T-helper 17 cell (primary cell): ENCODE measurements at places on chromosomes 1 and 21.

DNA sequence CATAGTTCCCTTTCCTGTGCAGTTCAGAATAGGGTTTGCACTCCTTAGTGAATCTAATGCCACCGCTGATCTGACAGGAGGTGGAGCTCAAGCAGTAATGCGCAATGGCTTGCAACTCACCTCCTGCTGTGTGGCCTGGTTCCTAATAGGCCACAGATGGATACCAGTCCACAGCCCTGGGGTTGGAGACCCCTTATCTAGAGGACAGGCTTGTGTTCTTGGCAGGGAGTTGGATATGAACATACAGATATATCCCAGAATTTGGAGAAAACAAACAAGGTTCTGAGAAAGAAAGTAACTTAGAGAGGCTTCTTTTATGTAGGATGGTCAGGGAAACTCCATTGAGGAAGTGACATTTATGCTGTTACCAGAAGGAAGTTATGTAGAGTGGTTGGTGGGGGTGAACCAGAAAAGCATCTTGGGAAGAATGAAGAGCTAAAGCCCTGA lies 5.1 kb upstream of the PTPRC start:
- peak overlapping the region; percentile 85 for H3K27ac ChIP-seq
- peaks cover 48% of the 10 kb centered on the region for H3K4me1 ChIP-seq
- no peaks in the 10 kb centered on the region for H3K27me3 ChIP-seq
- peaks cover 7% of the 10 kb centered on the region for H3K36me3 ChIP-seq

- H3K27ac ChIP-seq, result no peak overlapping the region
- H3K4me1 ChIP-seq, result no peaks in the 10 kb centered on the region
- no peak for DNase-seq
- H3K36me3 ChIP-seq, result no peaks in the 10 kb centered on the region
Measured at GRCh38 chr1:207946756-207947155, 35.8 kb upstream of the CD34 start.

- H3K4me3 ChIP-seq, result peak overlapping the region; percentile 82
- peaks cover 55% of the 10 kb centered on the region for H3K4me1 ChIP-seq
- H3K27ac ChIP-seq, result peak overlapping the region; percentile 93
Measured at GRCh38 chr1:207873055-207873890, 37.7 kb downstream of the CD34 start.

DNA sequence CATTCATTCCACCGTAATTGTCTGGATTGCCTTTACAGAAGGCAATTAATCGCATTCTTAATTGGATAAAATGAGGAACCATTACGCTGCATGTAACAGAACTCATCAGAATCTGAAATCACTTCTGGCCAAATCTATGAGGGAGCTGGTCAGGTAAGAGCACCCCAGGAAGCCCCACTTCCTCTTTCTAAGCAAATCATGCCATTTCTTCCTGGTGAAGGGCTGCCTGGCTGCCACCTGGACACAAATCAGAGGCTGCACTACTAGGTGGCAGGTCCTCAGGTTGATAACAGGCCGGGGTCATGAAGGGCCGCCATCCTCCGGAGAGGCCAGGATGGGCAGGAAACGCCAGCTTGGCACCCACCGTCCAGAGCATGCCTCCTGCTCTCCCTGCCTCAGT lies 73.7 kb downstream of the CAPZB start:
- H3K4me1 ChIP-seq, result peaks cover 44% of the 10 kb centered on the region
- H3K36me3 ChIP-seq, result no peaks in the 10 kb centered on the region
- H3K27me3 ChIP-seq, result no peaks in the 10 kb centered on the region
- no peak overlapping the region for H3K4me3 ChIP-seq
- H3K27ac ChIP-seq, result peak overlapping the region; percentile 81

- no peak for DNase-seq
- H3K27me3 ChIP-seq, result peaks cover 26% of the 10 kb centered on the region
- peaks cover 4% of the 10 kb centered on the region for H3K36me3 ChIP-seq
- H3K4me1 ChIP-seq, result peaks cover 6% of the 10 kb centered on the region
- H3K4me3 ChIP-seq, result no peak overlapping the region
- no peak overlapping the region for H3K27ac ChIP-seq
Measured at GRCh38 chr21:45332415-45332814, 44.7 kb upstream of the POFUT2 start.

DNA sequence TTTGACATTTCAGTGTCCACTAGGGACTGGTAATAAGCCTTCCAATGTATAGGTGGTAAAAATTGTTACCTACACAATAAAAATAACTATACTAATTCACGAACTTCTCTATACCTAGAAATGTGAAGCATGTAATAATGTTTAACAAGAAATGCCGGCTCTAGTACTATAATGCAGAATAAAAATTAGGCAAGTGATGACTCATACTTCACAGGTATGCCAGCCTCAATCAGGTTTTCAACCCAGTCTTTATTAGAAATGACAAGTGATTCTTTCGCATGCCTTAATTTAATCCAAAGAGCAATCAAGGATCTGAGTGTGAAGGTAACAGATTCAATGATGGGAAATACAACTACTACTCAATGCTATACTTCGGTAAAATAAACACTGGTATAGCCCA lies 134.9 kb downstream of the RERE start:
- H3K4me1 ChIP-seq, result peaks cover 15% of the 10 kb centered on the region
- H3K27me3 ChIP-seq, result no peaks in the 10 kb centered on the region
- no peak for DNase-seq
- H3K36me3 ChIP-seq, result no peaks in the 10 kb centered on the region

GRCh38 chr21:38658511-38658910 lies 147.2 kb upstream of the ETS2 start:
- no peak overlapping the region for H3K4me3 ChIP-seq
- H3K27me3 ChIP-seq, result peaks cover 65% of the 10 kb centered on the region
- H3K4me1 ChIP-seq, result peaks cover 3% of the 10 kb centered on the region
- no peak overlapping the region for H3K27ac ChIP-seq
- peaks cover 2% of the 10 kb centered on the region for H3K36me3 ChIP-seq

DNA sequence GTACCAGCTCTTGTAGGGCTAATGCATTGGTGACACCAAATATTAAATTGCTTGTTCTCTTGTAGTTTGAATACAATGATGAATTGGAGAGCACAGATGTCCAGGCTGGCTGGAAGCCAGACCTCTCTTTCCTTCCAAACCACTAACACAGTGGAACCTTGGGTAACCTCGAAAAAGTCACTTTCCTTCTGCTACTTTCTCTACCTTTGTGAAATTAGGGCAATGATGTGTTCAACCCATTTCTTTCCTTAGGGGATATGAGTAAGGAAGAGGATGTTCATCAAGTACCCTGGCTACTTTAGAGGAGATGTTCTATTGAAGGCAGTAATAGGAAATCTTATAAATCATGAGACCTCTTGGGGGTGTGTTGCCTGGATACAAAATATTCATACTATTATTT lies 55.7 kb downstream of the XCL2 start:
- no peak overlapping the region for H3K4me3 ChIP-seq
- no peaks in the 10 kb centered on the region for H3K27me3 ChIP-seq
- H3K27ac ChIP-seq, result no peak overlapping the region
- DNase-seq, result no peak
- peaks cover 19% of the 10 kb centered on the region for H3K4me1 ChIP-seq

- H3K4me3 ChIP-seq, result no peak overlapping the region
- H3K4me1 ChIP-seq, result peaks cover 12% of the 10 kb centered on the region
- H3K36me3 ChIP-seq, result no peaks in the 10 kb centered on the region
- peaks cover 15% of the 10 kb centered on the region for H3K27me3 ChIP-seq
Measured at GRCh38 chr1:229696385-229696784, 70.3 kb downstream of the URB2 start.

- DNase-seq, result no peak
- no peaks in the 10 kb centered on the region for H3K36me3 ChIP-seq
- peaks cover 7% of the 10 kb centered on the region for H3K27me3 ChIP-seq
- H3K4me1 ChIP-seq, result peaks cover 3% of the 10 kb centered on the region
- H3K4me3 ChIP-seq, result no peak overlapping the region
Measured at GRCh38 chr1:14996133-14997050, 157.2 kb upstream of the TMEM51 start.

DNA sequence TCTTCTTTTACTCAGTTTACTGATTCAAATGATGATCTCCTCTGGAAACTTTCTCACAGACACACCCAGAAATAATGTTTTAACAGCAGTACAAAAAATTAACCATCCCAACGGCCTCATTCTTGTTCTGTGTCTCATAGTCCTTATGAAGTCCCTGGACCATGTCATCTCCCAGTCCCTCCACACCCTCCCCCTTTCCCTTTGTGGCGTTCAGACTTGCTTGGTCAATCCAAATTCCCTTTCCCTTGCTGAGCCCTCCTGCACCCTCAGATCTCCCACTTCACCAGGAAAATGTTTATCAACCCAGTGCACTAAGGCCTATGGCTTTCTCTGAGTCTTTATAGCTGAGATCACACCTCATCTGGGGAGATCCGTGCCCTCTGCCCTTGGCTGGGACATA lies 85.9 kb downstream of the CENPF start:
- peaks cover 18% of the 10 kb centered on the region for H3K27me3 ChIP-seq
- no peak for DNase-seq
- H3K4me1 ChIP-seq, result no peaks in the 10 kb centered on the region
- H3K36me3 ChIP-seq, result peaks cover 2% of the 10 kb centered on the region

DNA sequence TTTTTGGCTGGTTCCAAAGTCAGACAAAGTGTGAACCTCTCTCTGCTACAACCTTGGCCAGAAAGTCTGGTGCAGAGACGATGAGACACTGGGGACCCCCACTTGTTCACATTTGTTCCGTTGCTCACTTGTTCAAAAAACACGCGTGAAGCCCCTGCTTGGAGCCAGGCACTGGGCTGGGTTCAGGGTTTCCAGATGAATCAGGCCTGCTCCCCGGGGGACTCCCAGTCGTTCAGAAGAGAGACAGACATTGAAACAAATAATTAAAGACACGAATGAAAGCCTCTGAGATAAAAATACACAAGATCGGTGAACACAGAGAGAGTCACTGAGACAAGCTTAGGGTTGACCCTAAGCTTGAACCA lies 101.5 kb upstream of the RUNX3 start:
- H3K4me3 ChIP-seq, result peak overlapping the region; percentile 10
- no peaks in the 10 kb centered on the region for H3K36me3 ChIP-seq
- peaks cover 51% of the 10 kb centered on the region for H3K4me1 ChIP-seq
- H3K27me3 ChIP-seq, result no peaks in the 10 kb centered on the region
- no peak for DNase-seq

DNA sequence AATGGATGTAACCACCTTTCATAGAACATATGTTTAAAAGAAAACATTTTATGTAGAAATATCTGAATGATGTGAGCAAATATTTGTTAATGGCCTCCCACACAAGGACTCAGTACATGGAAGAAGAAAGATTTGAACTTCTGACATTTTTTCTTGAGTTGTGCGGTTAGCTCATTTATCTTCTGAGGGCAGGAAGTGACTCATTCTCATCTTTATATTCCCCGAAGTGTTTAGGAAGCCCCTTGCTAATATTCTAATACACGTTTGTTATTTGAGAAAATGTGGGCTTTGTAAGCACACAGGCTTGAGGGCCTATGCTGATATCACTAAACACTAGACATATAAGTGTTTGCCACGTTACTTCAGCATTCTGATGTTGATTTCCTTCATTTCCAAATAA lies 392.5 kb upstream of the PTBP2 start:
- no peak for DNase-seq
- no peaks in the 10 kb centered on the region for H3K27me3 ChIP-seq

- H3K27me3 ChIP-seq, result no peaks in the 10 kb centered on the region
- no peak overlapping the region for H3K27ac ChIP-seq
- H3K4me1 ChIP-seq, result peaks cover 4% of the 10 kb centered on the region
- no peak for DNase-seq
- H3K4me3 ChIP-seq, result no peak overlapping the region
- H3K36me3 ChIP-seq, result no peaks in the 10 kb centered on the region
Measured at GRCh38 chr1:59640851-59641250, 173.9 kb upstream of the HOOK1 start.

DNA sequence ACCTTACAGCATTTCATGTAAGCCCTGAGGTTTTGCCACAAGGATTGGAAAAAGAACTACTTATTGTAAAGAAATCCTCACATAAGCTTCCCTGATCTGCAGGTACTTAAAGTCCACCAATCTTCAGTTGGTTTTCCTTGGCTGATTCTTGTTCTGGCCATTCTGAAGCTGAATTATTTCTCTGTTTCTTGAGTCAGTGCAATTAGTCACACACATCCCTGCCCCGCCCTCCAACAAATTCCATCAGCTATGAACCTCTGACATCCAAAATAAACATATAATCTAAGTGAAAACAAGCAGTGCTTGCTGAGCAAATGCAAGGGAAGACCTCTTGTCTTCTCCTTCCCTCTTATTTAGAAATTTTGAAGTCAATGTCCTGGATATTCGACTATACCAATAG lies 8.2 kb upstream of the FNDC7 start:
- H3K4me3 ChIP-seq, result no peak overlapping the region
- peaks cover 38% of the 10 kb centered on the region for H3K4me1 ChIP-seq
- peak overlapping the region; percentile 94 for H3K27ac ChIP-seq
- DNase-seq, result no peak
- no peaks in the 10 kb centered on the region for H3K27me3 ChIP-seq

- H3K4me3 ChIP-seq, result no peak overlapping the region
- no peak overlapping the region for H3K27ac ChIP-seq
- H3K36me3 ChIP-seq, result peaks cover 7% of the 10 kb centered on the region
- DNase-seq, result no peak
Measured at GRCh38 chr1:184153731-184154130, 102.2 kb downstream of the TSEN15 start.

GRCh38 chr1:101190441-101190840 lies 46.4 kb upstream of the S1PR1 start:
- H3K4me3 ChIP-seq, result no peak overlapping the region
- H3K4me1 ChIP-seq, result peaks cover 16% of the 10 kb centered on the region
- H3K27ac ChIP-seq, result peak overlapping the region; percentile 22
- H3K36me3 ChIP-seq, result peaks cover 2% of the 10 kb centered on the region
- H3K27me3 ChIP-seq, result no peaks in the 10 kb centered on the region

- DNase-seq, result no peak
- peaks cover 20% of the 10 kb centered on the region for H3K36me3 ChIP-seq
- H3K4me1 ChIP-seq, result peaks cover 20% of the 10 kb centered on the region
- H3K4me3 ChIP-seq, result peak overlapping the region; percentile 53
- H3K27me3 ChIP-seq, result no peaks in the 10 kb centered on the region
Measured at GRCh38 chr1:39335216-39335615, 130.7 kb downstream of the MACF1 start.

- H3K27ac ChIP-seq, result peak overlapping the region; percentile 96
- no peaks in the 10 kb centered on the region for H3K27me3 ChIP-seq
- peaks cover 61% of the 10 kb centered on the region for H3K4me1 ChIP-seq
- DNase-seq, result no peak
- H3K4me3 ChIP-seq, result peak overlapping the region; percentile 97
Measured at GRCh38 chr1:19484798-19485361, 459 bp downstream of the CAPZB start.

GRCh38 chr1:180027949-180028445 lies 73.4 kb downstream of the CEP350 start:
- H3K27me3 ChIP-seq, result no peaks in the 10 kb centered on the region
- no peak overlapping the region for H3K27ac ChIP-seq
- no peak for DNase-seq

DNA sequence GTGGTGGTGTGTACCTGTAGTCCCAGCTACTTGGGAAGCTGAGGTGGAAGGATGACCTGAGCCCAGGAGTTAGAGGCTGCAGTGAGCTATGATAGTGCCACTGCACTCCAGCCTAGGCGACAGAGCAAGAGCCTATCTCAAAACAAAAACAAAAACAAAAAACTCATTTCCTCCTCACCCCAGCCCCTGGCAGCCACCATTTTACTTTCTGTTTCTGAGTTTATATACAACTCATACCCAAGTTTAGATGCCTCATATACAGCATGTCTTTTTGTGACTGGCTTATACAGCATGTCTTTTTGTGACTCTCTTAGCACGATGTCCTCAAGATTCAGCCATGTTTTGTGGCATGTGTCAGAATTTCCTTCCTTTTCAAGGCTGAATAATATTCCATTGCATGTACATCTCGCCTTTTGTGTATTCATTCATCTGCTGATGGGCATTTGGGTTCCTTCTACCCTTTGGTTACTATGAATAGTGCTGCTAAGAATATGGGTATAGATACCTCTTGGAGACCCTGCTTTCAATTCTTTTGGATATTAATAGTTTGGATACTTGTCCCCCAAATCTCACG lies 14.7 kb downstream of the COA7 start:
- H3K4me1 ChIP-seq, result peaks cover 10% of the 10 kb centered on the region
- DNase-seq, result no peak
- peaks cover 3% of the 10 kb centered on the region for H3K36me3 ChIP-seq
- no peaks in the 10 kb centered on the region for H3K27me3 ChIP-seq
- no peak overlapping the region for H3K4me3 ChIP-seq
